IPS DF 19.7 (cell line): ENCODE measurements at places on chromosomes 11 and 22.

GRCh38 chr11:72221386-72222075 lies 3.0 kb upstream of the INPPL1 start:
- no peak for DNase-seq

GRCh38 chr11:846496-847098 lies 3.9 kb downstream of the TSPAN4 start:
- no peak for DNase-seq

DNA sequence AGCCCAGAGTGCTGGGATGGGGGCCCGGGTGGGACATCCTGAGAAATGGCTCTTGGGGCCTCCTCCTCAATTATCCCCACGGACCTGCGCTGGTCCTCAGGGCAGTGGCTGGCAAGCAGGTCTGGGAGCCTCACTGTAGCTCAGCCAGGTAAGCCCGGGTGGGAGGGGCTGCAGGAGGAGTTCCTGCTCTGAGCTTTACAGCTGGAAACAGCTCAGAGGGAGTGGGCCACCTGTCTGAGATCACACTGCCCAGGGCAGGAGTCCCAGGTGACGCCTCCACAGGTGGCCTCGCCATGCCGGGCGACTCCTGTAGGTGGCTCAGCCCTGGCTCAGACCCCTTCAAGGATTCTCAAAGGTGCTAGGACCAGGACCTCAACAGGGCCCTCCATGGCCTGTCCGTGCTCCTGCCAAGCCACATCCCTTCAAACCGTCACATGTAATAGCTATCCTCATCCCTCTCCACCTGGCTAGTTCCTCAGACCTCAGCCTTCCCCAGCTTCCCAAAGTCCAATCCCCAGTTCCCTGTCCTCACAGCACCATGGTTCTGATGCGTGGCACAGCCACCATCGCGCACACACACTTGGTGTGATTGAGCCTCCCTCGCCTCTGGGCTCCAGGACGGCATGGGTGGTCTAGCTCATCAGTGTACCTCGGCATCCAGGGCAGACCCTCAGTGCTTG lies 3.6 kb upstream of the TSSK2 start:
- no peak for DNase-seq

GRCh38 chr22:30514252-30514651 lies 8.8 kb upstream of the SEC14L4 start:
- DNase-seq: no peak

GRCh38 chr11:72781313-72782080 lies 12.3 kb downstream of the STARD10 start:
- no peak for DNase-seq

DNA sequence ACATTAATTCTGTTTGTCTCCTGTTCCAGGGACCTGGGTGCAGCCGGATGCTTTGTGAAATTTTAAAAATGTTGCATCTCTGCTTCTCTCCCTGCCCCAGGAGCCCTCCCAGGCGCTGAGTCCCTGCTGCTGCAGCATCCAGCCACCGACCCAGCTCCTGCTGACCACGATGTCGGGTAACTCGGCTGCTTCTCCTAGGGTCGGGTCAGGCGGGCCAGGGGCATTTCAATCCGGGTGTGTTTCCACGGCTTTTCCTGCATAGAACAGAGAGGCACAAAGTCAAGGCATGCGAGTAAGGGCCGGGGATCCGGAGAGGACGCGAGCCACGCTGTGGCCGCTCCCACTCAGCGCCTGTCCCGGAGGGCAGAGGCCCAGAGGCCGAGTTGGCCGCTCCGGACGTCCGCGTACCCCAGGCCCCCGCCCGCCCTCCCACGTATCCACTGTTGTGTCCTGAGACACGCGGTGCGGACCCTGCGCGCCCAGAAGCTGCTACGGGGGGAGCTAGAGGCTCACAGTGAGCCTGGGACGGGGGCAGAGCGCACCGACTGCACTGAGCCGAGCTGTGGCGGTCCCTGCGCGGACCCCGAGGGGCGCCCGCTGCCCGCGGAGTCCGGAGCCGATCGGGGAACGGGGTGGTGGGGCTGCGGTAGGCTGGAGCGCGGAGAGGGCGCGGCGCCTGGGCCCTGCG lies at the start of gene POU2AF3:
POU2AF3 (plus strand) TSS at position 134 of the 688 bp plus-strand sequence; CDS start at position 170, 36 bp downstream.
- no peak for DNase-seq

DNA sequence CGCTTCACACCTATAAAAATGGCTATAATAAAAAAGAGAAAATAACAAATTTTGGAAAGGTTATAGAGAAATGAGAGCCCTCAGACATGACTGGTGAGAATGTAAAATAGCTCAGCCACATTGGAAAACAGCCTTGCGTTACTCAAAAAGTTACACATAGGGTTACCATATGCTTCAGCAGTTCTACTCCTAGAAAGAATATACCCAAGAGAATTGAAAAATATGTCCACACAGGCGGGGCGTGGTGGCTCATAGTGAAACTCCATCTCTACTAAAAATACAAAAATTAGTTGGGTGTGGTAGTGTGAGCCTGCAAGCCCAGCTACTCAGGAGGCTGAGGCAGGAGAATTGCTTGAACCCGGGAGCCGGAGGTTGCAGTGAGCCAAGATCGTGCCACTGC lies 7.6 kb upstream of the JHY start:
- DNase-seq: no peak

- peak; percentile 42 for DNase-seq
These were observed at the start of gene SYTL2 for GRCh38 chr11:85810871-85811611. TSS of gene SYTL2 (minus strand) at chr11:85811141. CDS start at chr11:85757725, 53,416 bp downstream.

DNA sequence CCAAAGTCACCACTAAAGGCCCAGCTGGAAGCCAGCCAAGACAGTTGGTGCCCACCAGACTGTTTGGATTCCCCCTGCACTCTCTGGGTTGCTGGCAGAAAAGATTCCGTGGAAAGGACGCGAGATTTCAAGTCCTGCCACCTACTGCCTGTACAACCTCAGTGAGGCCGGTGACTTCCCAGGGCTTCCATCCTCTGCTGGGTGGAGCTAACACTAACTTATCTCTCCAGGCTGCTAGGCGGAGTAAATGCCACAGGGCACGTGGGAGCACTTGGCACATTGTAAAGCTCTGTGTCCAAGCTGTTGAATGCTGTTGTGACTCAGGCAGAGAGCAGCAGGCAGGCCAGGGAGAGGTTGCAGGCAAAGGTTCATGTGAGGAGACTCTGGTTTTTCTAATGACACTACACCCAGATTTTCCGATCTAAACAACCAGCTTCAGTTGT lies 50.9 kb upstream of the CDON start:
- no peak for DNase-seq

DNA sequence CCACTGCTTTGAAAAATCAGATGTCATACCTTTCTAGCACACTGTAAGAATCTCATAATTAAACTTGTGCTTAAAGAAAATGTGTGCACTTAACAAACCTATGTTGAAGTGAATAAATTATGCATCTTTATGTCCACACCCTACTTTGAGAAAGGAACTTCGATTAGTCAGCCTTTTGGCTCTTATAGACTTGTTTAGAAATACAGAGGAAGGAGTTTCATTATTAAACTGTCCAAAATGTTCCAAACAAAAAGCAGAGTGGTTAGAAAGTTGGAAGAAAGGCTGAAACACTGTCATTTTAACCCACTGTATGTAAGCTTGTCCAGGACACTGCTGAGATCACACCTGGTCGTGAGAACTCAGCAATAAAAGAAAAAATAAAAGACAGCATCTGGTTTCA lies 863.2 kb upstream of the CHORDC1 start:
- no peak for DNase-seq

DNA sequence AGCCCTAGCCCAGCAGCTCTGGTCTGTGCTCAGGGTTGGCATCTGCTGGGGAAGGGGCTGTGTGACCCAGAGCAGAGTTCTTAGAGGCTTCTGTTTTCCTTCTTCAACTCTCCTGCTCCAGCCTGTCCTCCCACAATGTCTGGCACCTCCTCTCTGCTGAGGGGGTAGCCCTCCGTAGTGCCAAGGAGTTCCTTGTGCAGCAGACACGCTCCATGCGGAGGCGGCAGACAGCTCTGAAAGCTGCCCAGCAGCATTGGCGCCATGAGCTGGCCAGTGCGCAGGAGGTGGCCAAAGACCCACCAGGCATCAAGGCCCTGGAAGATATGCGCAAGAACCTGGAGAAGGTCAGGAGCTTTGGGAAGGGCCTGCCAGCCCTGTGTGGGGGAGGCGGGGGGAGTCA lies 69.3 kb downstream of the CEP164 start:
- no peak for DNase-seq

DNA sequence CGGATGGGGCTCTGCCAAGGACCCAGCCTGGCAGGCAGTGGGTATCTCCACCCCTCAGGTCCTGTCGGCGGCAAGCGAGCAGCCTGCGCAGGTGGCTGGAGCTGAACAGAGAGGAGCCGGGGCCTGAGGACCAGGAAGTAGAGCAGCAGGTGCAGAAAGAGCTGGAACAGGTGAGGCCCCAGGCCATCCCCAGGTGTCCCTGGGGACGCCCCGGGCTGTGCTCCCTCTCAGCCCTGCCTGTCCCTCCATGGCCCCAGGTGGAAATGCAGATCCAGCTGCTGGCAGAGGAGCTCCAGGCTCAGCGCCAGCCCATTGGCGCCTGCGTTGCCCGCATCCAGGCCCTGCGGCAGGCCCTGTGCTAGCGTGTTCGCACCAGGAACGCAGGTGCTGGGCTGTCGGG lies 44.0 kb downstream of the PISD start:
- DNase-seq: no peak

- DNase-seq: no peak
These were observed 583 bp downstream of the TNNI2 start for GRCh38 chr11:1839204-1839923.

GRCh38 chr11:112719736-112720525 lies 241.3 kb upstream of the NCAM1 start:
- no peak for DNase-seq

GRCh38 chr11:65785319-65786007 lies 1.4 kb upstream of the OVOL1 start:
- no peak for DNase-seq

- no peak for DNase-seq
These were observed 2000.4 kb upstream of the RAG2 start for GRCh38 chr11:38598418-38598817.

GRCh38 chr11:96260067-96260511 lies 82.9 kb downstream of the MAML2 start:
- DNase-seq: no peak

DNA sequence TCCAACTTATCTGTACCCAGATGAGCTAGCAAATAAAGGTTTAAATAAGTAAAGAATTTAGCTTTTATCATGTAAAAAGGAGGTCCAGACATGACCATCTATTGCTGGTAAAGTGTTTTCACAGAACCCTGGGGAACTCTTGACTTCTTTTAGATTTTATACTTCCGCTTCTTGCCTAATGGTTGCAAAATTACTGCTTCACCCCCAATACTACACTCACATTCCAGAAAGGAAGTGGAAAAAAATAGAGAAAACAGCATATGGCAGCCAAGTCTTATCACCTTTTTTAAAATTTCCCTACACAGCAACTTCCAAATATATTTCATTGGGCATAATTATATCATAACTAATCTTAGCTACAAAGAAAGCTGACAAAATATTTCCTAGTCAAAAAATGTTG lies 12.1 kb downstream of the BBOX1 start:
- no peak for DNase-seq
